ENCODE measurements at places on chromosomes 1 and 21. TPM values are rescaled to one million over a fixed set of nuclear protein-coding genes. Genes with fewer than 3 reads are reported as not detected.

DNA sequence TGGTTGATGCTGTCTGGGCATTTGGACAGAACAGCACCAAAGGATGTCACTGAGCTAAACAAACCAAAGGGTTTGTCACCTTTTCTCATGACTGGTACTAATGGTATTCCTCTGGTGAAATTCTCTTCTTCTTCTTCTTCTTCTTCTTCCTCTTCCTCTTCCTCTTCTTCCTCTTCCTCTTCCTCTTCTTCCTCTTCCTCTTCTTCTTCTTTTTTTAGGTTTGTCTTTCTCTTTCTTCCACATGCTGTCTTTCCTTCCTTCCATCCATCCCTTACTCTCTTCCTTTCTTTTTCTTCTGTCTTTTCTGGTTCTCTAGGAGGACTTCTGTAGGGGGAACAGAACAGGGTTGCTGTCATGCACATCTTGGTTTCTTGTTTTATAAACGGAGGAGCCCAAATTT lies 9.3 kb upstream of the IGFN1 start:
- DNase-seq: no peak

DNA sequence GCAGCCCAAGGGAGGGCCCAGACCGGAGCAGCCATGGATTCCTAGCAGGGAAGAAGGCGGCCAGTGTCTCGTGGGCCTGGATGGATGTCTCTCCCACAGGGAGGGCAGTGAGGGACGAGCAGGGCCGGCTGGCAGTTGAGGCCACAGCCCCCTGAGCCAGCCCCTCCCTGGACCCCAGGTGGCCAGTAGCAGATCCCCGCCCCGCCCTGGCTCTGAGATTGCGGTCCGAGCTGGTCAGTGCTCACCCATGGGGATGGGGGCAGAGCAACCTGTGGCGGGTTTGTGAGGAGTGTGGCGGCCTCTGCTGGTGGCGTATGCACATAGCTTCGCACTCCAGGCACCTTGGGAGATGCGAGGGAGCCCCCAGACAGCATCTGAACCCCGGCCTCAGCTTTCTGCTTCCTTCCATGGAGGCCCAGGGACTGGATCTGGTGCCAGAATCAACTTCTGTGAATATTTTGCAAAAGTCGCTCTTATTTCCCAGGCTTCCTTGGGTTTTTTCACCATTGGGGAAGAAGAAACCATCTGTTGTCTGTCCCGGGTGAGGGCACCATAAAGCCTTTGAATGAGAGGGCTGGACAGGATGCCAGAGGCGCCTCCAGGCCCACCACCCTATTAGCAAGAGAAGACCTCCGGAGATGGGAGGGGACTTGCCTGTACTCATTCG lies 8.4 kb upstream of the KCNN3 start:
- DNase-seq: no peak

- no peak for DNase-seq
These were observed 52.8 kb upstream of the TMPRSS2 start for GRCh38 chr21:41560661-41561158.

- DNase-seq: no peak
These were observed 55.3 kb upstream of the CSF3R start for GRCh38 chr1:36537991-36538390.

The OPRD1 gene
- polyA plus RNA-seq: 0.26 TPM

The RCC2 gene
- polyA plus RNA-seq: 88.9 TPM

The KIF21B gene
- 2.3 TPM for polyA plus RNA-seq

DNA sequence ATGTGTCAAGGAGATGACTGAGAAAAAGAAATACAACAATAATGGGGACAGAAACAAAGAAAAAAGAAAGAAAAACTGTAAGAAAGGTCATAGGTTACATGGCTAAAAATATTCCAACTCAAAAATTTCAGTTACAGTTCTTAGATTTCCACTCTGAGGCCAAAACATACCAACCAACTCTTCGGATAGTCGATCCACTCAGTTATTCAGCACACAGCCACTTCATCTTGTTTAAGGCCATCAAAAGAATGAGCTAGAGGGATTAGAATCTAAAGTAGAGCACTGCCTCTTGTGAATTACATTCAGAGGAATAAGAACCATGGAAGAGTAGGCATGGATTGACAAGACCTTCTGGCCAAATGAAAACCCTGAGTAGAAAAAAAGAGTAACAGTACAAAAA lies 277.0 kb downstream of the MRPL39 start:
- no peak for DNase-seq

GRCh38 chr1:212983482-212983881 lies 32.2 kb downstream of the ANGEL2 start:
- no peak for DNase-seq

GRCh38 chr1:203188686-203189232 lies 2.3 kb upstream of the CHI3L1 start:
- DNase-seq: no peak

DNA sequence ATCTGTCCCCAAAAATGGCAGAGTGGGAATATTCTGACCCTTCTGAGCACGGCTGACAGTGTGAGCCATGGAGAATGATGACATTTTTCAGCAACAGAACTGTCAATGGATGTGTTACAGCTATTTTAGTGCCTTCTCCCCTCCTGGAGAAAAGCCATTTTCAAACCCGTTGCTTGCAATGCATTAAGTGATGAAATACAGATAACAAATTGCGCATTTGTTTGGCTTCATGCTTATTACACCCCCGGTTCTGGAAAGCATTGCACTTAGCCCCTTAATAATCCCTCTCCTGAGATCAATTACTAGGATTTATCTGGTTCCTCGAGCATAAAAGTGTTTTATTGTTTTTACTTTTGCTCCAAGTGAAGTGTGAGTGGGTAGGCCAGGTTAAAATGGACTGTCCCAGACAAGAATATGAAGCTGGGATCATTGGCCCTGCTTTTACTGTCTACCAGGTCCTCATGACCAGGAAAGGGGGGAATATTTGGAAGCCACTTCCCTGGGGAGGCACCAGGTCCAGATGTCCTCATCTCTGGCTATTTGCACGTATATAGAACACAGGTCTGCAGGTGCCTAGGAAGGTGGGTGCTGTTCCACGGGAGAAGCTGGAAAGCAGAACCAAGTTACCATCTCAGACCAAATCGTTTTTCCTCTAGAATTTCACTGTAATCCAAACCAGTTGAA lies 37.5 kb upstream of the HHAT start:
- DNase-seq: no peak

The BRINP2 gene
- polyA plus RNA-seq: 0.08 TPM

DNA sequence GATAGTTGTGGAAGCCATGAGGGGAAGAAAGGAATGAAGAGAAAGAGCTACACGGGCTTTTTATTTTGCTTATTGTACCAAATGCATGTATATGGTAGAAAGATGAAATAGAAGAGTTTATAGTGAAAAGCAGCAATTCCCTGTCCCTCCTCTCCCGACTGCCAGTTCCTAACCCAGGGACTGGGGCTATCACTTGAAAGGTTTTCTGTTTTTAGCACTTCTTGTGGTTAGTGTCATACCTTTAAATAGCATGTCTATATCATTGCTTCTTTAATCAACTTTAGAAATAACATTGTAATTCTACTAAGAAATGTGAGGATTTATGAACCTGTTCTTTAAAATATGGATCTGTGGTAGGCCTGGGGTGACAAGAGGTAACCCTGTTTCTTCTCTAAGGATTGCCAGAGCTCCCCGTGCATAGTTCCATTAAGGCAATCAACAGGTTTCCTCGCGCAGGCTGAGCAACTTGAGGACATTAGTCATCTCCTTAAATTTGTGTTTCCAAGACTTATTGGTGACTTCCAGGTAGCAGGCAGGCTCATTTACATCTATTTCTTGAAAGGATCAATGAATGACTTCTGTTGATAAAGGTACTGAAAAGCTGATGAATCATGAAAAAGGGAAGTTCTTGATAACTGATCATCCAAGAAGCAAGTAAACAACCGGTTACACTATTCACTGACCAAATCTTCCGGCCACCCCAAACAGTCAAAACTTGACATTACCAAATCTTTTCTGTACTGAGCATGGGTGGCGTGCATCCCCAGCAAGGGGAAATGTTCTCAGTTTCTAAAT lies 37.8 kb upstream of the S1PR1 start:
- DNase-seq: no peak

DNA sequence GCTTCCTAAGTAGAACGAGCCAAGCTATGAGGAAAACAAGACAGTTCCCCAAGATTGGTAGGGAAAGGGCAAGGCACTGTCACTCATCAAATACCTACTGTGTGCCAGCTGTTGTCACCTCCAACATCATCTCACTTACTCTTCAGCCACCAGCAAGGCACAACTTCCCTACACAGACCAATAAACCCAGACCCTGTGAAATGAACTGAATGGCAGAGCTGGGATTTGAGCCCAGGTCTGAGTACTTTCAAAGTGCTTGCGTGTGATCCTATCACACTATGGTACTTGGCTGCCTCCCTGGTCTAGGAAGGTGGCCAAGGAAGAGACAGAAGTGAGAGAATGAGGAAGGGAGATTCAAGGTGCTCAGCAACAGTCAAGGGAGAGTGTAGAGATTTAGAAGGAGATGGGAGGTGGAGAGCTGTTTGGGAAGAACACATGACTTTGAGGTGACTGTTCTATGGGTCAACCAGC lies 16.7 kb upstream of the TRIM63 start:
- DNase-seq: no peak

- no peak for DNase-seq
These were observed 9.1 kb upstream of the GPR61 start for GRCh38 chr1:109530457-109531087.

The ZNF644 gene
- polyA plus RNA-seq: 75.9 TPM

- DNase-seq: no peak
These were observed 116.4 kb downstream of the TBX19 start for GRCh38 chr1:168396940-168397684.

DNA sequence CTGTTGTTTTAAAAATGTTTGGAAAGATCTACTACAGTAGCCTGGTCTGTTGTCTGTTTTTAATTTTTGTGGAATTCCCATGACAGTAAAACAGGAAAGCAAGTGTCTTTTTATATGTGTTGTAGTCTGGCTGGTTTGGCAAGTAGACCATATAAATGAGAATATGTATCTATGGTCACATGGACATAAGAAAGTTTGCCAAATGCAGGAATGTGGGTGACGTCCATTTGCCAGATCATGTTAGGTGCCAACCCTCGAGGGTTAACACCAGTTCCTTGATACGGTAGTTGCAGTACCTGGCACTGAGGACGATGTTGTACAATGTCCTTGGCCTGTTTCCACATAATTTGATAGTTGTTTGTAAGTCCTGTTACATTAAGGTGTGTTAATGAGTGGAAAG lies 6.2 kb downstream of the DAP3 start:
- no peak for DNase-seq

DNA sequence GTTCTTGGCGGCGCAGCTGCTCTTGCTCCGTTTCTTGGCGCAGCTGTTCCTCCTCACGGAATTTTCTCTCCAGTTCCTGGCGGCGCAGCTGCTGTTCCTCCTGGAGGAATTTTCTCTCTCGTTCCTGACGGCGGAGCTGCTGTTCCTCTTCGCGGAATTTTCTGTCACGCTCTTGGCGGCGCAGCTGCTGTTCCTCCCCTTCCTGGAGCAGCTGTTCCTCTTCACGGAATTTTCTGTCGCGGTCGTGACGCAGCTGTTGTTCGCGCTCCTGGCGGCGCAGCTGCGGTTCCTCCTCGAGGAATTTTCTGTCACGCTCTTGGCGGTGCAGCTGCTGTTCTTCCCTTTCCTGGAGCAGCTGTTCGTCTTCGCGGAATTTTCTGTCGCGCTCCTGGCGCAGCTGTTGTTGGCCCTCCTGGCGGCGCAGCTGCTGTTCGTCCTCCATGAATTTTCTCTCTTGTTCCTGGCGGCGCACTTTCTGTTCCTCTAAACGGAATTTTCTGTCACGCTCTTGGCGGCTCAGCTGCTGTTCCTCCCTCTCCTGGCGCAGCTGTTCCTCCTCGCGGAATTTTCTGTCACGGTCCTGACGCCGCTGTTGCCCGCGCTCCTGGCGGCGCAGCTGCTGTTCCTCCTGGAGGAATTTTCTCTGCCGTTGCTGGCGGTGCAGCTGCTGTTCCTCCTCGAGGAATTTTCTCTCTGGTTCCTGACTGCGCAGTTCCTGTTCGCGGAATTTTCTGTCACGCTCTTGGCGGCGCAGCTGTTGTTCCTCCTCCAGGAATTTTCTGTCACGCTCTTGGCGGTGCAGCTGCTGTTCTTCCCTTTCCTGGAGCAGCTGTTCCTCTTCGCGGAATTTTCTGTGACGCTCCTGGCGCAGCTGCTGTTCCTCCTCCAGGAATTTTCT lies 7.0 kb downstream of the TCHH start:
- DNase-seq: peak; percentile 12

The TNNT2 gene
- polyA plus RNA-seq: 73.7 TPM

DNA sequence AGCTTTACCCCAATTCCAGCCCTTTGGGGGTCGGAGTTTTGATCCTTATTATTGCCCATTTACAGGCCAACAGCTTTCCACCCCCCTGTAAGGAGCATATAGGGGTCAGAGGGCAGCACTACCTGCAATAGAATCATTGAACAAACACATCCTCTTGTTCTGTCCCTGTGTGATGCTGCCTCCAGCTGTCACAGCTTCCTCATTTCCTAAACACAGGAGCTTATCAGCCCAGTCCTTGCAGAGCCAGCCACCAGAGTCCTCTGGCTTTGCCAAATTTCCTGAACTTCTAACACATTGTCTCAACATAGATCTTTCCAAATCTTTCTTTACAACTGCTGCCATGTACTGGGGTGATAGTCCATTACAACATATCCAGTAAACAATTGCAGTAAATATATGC lies 32.8 kb upstream of the PTBP2 start:
- no peak for DNase-seq

- no peak for DNase-seq
These were observed 205.2 kb downstream of the GRIK3 start for GRCh38 chr1:36829066-36829465.

DNA sequence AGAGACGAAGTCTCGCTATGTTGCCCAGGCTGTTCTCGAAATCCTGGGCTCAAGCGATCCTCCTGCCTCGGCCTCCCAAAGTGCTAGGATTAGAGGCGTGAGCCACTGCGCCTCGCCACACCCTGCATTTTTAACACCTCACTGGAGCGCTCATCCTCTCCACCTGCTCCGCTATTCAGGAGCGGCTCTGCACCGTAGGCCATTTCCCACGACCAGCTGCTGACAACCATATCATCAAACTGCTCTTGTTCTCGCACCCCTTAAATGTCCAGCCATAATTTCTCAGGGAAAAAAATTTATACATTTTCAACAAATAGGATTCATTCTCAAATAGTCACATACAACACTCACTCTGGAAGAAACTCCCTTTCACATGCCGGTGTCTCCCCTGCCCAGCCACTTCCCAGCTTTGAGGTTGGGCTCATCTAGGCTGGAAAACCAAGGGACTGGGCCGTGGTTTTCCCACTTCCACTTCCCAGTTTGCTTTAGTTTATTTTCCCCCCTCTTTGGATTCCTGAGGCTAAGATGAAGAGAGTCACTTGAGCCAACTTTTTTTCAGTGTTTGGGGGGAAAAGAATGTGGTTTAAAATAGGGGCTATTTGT lies 639 bp upstream of the IPO9 start:
- DNase-seq: no peak
